Activated naive CD4-positive, alpha-beta T cell treated with anti-CD3 and anti-CD28 coated beads for 36 hours (primary cell): ENCODE measurements at places on chromosomes 16 and 17.
A peak's percentile ranks its signal among the peaks of the same experiment; 100 is the strongest.

GRCh38 chr17:66200685-66201092, 8.8 kb upstream of the CEP112 start:
- peak; percentile 76 for DNase-seq

DNA sequence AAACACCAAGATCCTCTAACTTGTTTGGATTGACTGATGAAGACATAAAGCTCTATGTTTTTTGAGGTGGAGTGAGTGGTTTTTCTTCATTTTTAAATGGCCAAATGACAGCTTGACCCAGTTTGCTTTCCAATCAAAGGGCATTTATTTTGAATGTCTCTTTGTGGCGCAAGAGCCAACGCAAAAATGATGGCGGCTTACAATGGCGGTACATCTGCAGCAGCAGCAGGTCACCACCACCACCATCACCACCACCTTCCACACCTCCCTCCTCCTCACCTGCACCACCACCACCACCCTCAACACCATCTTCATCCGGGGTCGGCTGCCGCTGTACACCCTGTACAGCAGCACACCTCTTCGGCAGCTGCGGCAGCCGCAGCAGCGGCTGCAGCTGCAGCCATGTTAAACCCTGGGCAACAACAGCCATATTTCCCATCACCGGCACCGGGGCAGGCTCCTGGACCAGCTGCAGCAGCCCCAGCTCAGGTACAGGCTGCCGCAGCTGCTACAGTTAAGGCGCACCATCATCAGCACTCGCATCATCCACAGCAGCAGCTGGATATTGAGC, 329 bp downstream of the NLK start:
- DNase-seq = no peak

DNA sequence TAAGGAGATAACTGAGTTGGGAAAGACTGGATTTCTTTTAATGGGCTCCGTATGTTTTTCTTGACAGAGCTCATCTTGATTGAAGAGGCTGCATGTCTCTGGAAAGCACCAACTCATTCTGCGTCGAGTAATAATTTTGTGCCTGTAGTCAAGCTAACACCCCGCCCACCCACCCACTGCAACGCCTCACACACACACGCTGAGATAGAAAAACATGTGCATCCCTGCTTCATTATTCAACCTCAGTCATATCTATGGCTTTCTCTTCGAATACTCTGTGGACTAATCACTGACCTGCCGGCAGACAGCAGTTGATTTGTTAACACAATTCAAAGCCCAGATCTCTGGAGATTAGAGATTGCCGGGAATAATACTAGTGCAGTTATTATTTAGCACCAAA, 220.2 kb upstream of the TOM1L1 start:
- no peak for DNase-seq

DNA sequence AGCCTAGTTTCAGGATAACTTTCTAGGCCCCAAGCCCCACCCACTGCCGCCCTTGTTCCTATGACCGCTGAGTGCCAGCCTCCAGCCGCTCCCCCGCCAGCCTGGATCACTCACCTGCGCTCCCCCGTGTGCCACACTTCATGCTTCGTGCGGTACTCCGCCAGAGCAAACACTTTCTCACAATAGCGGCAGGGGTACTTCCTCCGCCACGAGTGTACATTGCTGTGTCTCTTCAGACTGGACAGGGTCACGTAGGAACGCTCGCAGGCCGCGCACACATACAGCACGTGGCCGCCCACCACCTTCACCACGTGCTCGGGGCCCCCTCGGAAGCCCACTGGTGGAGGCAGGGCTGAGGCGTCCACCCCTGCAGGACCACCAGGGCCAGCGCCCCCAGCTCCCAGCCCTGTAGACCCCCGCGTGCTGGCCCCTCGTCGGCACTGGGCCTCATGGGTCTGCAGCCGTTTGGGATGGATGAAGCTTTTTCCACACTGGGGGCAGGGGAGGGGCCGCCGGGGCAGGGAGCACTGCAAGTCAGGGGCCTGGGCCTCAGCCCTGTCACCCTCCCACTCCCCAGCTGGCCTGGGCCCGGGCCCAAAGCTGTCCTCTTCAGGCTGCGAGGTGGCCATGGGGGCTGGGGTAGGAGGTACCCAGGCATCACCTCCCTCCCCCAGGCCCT, 13.7 kb downstream of the ZBTB4 start:
- DNase-seq = no peak

DNA sequence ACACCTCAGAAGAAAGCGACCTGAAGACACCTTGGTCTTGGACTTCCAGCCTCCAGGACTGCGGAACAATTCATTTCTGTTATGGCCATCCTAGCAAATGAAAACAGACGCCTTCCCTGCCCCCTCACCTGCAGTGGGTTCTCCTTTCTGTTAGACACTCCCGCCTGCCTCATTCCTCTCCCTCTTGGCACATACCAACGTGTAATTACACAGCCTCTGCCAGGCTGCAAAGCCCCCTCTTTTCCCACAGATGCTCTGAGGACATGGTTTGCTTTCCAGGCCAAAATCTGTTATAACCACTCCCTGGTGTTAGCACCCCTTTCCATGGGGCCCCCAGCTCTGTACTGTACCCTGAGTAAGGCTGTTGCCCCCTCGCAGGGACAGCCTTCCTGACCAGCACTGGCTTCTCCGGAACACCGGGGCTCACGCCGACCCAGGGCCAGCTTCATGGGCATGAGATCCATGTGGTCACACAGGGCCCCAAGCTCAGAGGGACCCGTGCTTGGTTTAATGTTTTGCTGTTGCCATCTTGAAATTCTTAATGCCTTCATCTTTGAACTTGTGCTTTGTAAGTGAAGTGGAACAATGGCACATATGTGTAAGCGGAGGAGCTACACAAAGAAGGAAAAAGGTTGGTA, 64.1 kb downstream of the SDK2 start:
- no peak for DNase-seq
